ENCODE measurements at places on chromosomes 5 and 9.
A peak's percentile ranks its signal among the peaks of the same experiment; 100 is the strongest.

DNA sequence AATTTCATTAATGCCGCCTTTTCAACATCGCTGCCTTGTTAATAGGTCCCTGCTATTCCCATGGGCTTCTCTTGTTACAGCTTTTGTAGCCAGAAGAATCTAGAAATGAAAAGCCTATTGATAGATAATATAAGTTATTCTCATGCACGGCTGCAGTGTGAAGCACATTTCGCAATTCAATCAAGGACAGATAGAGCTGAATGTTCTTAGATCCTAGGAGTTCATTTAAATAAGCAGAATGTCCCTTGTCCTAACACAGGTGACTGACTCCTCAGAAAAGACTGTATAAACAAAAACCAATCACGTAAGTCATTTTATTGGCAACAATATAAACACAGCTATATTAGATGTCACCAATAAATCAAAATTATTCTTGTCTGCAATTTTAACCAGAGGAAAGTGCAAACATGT is 9.4 kb downstream of the GLIS3 start:
- DNase-seq: no peak

- peak; percentile 30 for DNase-seq
These were observed 1.9 kb upstream of the IL13 start for GRCh38 chr5:132655821-132656773.

GRCh38 chr5:28234356-28234968 is 1196.1 kb upstream of the CDH9 start:
- no peak for DNase-seq

DNA sequence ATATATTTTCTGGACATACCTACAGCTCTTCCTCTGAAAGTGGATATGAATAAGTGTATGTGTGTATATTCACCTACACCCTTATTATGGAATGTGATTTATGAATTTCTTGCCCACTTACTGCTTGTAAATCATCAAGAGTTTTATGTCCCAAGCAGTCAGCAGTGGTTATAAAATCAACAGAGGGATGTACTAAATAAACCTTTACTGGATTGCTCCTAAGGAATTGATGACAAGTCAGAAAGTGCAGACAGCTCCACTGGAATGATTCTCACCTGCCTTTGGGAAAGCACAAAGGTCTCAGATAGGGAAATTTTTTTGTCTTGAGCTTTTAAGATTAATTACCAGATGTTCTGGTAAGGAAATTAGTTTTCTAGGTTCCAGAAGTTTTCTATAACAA is 9.3 kb downstream of the TMEM174 start:
- no peak for DNase-seq

- no peak for DNase-seq
These were observed 3.7 kb downstream of the ECSCR start for GRCh38 chr5:139458580-139459407.

GRCh38 chr9:98864281-98865174 is 57.1 kb downstream of the GALNT12 start:
- DNase-seq: no peak

- DNase-seq: no peak
These were observed 29.1 kb upstream of the ANKRD55 start for GRCh38 chr5:56262279-56262678.

DNA sequence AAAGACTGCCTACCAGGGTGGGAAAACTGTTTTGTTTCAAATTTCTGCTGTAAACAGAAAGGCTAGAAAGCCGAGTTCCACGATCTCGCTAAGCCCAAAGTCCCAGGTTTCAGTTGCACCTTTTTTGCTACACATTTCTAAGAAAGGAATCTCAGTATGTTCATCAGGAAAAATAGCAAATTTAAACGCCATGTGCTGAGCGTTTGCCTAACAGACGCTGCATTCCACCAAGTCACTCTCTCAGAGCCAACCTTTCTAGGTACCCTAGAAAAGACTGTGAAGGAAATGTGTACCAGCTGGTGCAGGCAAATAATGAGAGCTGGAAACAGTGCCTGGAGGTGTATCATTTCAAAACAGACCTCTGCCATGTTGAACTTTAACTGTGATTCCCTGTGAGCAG is 71.8 kb downstream of the FRMD3 start:
- DNase-seq: no peak

GRCh38 chr5:124735169-124735858 is 11.1 kb downstream of the ZNF608 start:
- peak; percentile 79 for DNase-seq

DNA sequence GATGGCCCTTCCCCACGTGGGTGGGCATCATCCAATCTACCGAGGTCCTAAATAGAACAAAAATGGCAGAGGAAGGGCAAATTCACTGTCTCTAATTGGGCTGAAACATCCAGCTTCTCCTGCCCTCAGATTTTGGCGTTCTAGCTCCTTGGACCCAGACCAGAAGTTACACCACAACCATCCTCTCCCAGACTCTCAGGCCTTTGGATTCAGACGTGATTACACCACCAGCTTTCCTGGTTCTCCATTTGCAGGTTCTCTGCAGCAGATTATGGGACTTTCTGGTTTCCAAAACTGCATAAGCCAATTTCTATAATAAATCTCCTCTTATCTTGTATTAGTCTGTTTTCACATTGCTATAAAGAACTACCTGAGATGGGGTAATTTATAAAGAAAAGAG is 73.6 kb upstream of the STARD4 start:
- no peak for DNase-seq

GRCh38 chr9:75739884-75740611 is 150.4 kb upstream of the PCSK5 start:
- peak; percentile 13 for DNase-seq

GRCh38 chr5:66213533-66213932 is 69.4 kb downstream of the SREK1 start:
- no peak for DNase-seq

- DNase-seq: no peak
These were observed 5.5 kb downstream of the NR2F1 start for GRCh38 chr5:93588352-93589151.

GRCh38 chr5:132190161-132190817 is 37.4 kb downstream of the P4HA2 start:
- DNase-seq: peak; percentile 44

- DNase-seq: no peak
These were observed 10.5 kb downstream of the PJA2 start for GRCh38 chr5:109399092-109399759.

DNA sequence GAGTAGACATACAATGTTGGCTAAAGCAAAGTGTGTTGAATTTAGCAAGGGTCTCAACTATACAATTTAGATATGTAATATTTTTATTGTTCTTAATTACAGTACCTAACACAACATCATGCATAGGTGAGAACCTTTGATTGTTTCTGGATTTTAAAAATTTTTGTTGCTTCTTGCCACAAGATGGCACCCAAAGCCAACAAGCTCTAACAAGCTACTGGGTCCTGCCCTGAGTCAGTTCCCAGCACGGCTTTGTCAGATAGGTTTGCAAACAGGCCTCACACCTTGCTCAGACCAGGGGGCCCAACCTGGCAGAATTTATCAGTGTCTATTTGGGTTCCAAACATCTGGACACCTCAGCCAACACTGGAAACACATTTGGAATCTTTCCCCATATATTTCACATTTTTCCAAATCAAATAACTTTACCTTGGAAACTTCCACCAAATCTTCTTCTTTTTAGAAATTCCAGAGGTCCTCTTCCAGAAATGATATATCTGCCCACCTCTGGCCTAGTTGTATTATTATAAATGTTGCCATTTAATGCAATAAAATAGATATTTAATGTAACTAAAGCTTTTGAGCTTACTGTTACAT is 49.5 kb upstream of the EGFLAM start:
- DNase-seq: peak; percentile 65

GRCh38 chr5:113067635-113068344 is 91.2 kb downstream of the DCP2 start:
- no peak for DNase-seq
